Activated CD4-positive, alpha-beta T cell treated with anti-CD3 and anti-CD28 coated beads, Interleukin-2, amount 10 ng/mL, durations not matched to agents 7 days and 5 days (primary cell): ENCODE measurements at places on chromosomes 5 and 9.

GRCh38 chr5:3209918-3210317 lies 385.7 kb upstream of the IRX1 start:
- DNase-seq, result no peak

DNA sequence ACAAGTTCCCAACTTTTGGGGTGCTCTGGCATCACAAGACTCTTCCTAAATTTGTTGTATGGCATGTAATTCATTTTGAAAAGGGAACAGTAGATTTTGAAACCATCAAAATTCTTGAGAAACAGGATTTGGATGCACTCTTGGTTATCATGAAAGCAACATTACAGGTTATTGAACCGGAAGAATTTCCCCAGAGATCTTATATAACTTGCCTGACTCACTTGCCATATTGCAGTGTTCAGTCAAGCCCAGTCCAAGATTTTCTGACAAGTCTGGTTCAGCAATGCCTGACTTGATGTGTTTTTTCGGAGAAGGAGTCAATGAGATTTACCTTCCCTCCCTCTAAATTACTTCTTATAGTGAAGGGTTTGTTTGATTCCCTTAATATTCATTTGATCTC lies 32.0 kb downstream of the SMIM15 start:
- no peak for DNase-seq

DNA sequence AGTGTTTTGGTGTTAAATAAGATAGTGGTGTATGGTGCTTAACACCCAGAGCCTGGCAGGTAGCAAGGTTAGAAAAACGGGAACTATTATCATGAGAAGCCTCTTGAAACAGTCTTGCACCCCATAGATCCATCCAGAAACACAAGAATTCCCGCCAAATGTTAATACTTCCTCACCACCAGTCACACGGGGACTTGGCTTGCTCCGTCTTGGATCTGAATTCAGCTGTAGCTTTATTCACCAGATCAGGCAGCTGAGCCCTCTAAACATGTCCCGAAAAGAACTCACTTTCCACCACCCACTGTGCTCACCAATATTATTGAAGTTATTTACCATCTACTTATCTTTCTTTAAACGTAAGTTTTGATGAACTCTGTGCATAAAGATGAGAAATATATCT lies 101.6 kb upstream of the PTPN3 start:
- DNase-seq, result no peak

GRCh38 chr5:78639791-78640190 lies 8.8 kb downstream of the LHFPL2 start:
- DNase-seq, result no peak

DNA sequence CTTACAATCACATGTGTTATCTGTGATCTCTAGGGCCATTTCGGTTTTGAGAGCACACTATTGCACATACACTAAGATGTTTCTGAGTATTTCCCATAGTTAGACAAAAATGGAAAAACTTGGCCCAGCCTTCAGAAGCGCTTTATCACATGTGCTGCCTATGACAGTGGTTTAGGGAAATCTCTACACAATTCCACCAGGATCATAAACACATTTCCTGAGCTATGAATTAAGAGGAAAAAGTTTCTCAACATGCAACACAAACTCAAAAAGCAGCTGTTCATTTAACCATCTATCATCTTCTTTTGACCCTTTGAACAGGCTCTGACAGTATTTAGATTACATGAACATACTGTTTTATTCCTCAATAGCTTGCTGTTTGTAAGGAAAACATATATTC lies 15.1 kb downstream of the FGF1 start:
- no peak for DNase-seq

DNA sequence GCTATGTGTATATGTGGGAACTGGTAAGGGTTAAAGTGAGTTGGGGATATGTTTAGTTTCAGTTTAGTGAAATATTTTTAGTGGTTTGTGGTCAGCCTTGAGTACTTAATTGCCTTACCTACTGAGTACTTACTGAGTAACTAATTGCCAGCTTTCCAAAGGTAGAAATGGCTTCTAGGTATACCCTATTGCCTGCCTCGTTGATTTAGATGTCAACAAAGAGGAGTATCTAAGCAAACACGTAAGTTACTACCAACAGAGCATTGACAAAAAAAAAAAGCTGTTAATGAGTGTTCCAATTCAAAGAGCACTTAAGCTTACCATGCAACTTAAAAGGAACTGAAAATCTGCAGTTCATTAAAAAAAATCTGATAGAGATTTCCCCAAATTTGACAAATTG lies 8.8 kb downstream of the ATP10B start:
- no peak for DNase-seq

GRCh38 chr9:121069396-121069795 lies 5.4 kb upstream of the CNTRL start:
- no peak for DNase-seq

- no peak for DNase-seq
Measured at GRCh38 chr5:1730487-1730847, 69.2 kb downstream of the MRPL36 start.
